ENCODE measurements at places on chromosomes 13 and 19. TPM values are rescaled to one million over a fixed set of nuclear protein-coding genes. Genes with fewer than 3 reads are reported as not detected.

The ETV2 gene
- not detected for total RNA-seq

The URAD gene
- total RNA-seq = not detected

The ZNF829 gene
- total RNA-seq = 5.1 TPM

The ZSCAN1 gene
- not detected for total RNA-seq

The CACNG7 gene
- not detected for total RNA-seq

The BTBD2 gene
- 39.5 TPM for total RNA-seq

The TEX29 gene
- not detected for total RNA-seq

The SYCN gene
- total RNA-seq = not detected

The ZNF737 gene
- 16.0 TPM for total RNA-seq

The TBXA2R gene
- 0.17 TPM for total RNA-seq

The MIR17HG gene
- 5.7 TPM for total RNA-seq

The KIR2DL3 gene
- total RNA-seq = not detected

The DMPK gene
- total RNA-seq = 10.0 TPM

The RNF17 gene
- not detected for total RNA-seq

The OR7A5 gene
- not detected for total RNA-seq

The OR7C1 gene
- not detected for total RNA-seq

The ZNF554 gene
- total RNA-seq = 5.8 TPM

The COMP gene
- total RNA-seq = 1.2 TPM

The ADPRHL1 gene
- total RNA-seq = 1.2 TPM

The JUNB gene
- 135 TPM for total RNA-seq

The ZNF536 gene
- total RNA-seq = not detected

The FFAR2 gene
- not detected for total RNA-seq

The SYT5 gene
- total RNA-seq = 0.33 TPM

The MYPOP gene
- total RNA-seq = 1.8 TPM

The OR7E24 gene
- not detected for total RNA-seq

The XRCC1 gene
- 11.0 TPM for total RNA-seq

The ZNF787 gene
- 41.0 TPM for total RNA-seq

The LONP1 gene
- total RNA-seq = 73.7 TPM

The AP1M2 gene
- 119 TPM for total RNA-seq

The DPRX gene
- not detected for total RNA-seq

The LAIR1 gene
- not detected for total RNA-seq

The PCDH20 gene
- not detected for total RNA-seq

The LGALS7B gene
- total RNA-seq = 210 TPM

The ZNF865 gene
- 8.8 TPM for total RNA-seq

The NLRP4 gene
- not detected for total RNA-seq

The OR7D2 gene
- total RNA-seq = not detected

The KANK2 gene
- total RNA-seq = 18.2 TPM

The SULT2B1 gene
- total RNA-seq = not detected

The PTPRH gene
- total RNA-seq = 0.38 TPM

The ZNF223 gene
- total RNA-seq = 6.3 TPM

The SYMPK gene
- total RNA-seq = 32.3 TPM

The ERICH6B gene
- not detected for total RNA-seq

All from mammary epithelial cell (primary cell).